DMS79 (cell line): ENCODE measurements at places on chromosomes 5 and 9.

DNA sequence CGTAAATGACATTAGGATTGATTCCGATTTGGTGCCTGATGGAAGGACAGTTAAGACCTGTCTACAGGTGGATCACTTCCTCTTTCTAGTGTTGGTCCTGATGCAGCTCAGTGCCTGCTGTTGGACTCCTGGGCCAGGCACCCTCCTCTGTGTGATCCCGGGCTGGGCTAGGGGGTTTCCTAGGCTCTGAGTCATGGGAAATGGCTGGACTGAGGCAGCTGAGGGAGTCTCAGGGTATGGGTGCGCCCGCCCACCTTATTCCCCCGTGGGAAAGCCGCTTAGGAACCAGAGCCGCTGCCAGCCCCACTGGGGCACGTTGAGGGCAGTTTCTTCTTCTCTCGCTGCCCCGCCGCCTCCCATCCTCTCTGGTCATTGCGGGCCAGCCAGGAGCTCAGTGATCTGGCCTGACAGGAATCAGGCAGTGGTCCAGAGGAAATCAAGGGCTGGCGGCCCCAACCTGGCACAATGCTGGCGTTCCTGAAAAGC is 12.9 kb downstream of the TCF7 start:
- no peak for DNase-seq

- DNase-seq = no peak
These were observed 97.8 kb downstream of the PLK2 start for GRCh38 chr5:58362135-58362534.

DNA sequence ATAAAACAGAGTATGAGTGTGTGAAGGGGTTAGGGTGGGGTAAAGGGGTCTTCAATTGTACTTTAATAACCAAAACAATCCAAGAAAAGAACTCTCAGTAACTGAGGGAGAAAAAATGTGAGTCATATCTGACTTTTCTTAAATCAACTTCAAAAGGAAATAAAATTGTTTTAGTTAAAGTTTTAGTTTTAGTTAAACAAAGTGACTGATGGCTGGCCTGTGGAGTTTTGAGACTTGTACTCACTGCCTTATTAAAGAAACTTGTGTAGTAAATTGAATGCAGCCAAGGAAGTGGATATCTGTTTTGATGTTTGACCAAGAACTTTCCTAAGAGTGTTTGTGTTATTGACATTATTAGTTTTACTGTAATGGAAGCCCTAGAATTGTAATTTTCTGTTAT is 2032.6 kb downstream of the MAT2B start:
- no peak for DNase-seq

DNA sequence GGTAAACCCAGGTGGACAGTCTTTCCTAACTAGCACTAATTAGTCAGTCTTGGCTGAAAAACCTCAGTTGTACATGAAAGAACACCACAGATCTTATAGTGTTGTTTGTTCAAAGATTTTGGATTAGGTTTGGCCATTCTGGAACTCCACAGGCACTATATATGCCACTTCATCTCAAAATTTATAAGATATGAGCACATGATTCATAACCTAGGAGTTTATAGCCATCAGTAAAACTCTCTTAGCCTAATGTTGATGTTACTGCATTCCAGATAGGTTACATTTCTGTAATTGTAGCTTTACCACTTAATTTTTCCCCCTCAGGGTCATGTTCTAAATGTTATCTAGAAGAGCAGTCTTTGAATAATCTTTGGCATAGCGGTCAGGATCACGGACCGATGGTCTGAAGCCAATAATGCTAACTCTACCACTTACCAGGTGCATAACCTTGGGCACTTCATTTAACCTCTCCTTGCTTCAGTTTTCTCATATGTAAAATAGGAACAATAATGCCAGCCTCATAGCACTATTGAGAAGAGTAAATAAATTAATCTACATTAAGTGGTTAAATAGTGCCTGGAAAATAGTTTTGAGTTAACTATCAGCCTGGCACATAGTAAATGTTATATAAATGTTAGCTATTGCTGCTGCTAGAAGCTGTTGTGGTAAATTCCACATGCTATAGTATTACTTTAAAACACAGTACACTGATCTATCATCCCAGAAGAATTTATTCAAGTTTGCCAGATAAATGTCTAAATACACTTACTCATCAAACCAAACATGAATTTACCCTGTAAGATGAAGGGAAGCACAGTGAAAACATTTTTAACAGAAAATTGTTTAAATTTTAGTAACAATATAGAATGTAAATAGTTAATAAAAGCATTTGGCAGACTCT is 743.9 kb downstream of the NR2F1-AS1 start:
- DNase-seq = no peak

DNA sequence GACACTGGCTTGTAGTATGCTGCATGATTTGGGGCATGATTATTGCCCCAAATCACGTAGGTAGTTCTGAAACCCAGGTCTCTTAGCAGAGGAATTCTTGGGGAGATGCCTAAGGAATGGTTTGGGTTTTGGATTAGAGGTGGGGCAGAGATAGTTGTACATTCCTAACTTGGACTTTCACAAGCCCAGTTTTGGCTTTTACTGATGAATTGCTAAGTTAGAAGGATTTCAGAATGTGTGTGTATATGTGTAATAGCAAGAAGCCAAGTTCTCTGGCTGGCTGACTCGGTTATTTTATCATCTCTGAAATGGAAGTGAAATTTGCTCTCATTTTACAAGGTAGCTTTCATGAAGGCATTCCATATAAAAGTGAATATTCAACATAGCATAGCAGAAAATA is 23.8 kb upstream of the ZNF131 start:
- DNase-seq = no peak

- peak; percentile 93 for DNase-seq
These were observed 14.6 kb downstream of the FOXD1 start for GRCh38 chr5:73433982-73434342.

GRCh38 chr9:114820776-114821501 is 15.1 kb upstream of the TNFSF15 start:
- no peak for DNase-seq

DNA sequence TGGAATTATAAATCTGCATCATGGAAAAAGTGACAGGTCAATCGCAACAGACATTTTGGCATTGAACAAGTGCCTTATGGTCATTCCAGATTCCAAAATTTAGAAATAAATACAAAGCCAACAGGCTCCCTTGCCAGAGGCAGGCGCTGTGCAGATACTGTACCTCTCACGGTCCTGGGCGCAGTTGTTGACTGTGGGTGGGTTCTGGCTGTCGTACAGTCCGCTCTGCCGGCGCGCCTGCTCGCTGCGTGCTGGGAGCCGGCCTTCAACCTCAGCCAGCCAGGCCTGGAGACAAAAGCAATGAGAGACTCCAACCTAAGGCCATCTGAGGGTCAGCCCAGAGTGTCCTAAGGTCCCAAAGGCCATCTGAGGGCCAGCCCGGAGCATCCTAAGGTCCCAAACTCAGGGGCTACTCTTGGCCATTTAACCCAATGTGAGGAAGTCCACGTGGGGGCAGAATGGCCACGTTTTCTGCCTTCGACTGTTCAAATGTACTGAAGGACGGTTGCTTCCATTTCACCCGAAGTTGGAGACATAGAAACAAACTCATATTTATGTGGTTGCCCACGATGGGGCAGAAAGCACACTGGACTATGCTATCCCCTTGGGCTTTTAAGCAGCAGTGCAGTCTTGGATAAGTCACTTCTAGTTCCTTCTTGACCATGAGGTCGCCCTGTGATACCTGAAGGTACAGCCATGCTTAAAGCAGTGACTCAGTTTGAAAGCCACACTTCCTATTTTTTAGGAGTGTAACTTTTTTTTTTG is 65.2 kb downstream of the USP20 start:
- DNase-seq = no peak

- no peak for DNase-seq
These were observed 93.6 kb upstream of the PITX1 start for GRCh38 chr5:135127439-135128240.

GRCh38 chr5:72503888-72504491 is 3.2 kb downstream of the ZNF366 start:
- no peak for DNase-seq

DNA sequence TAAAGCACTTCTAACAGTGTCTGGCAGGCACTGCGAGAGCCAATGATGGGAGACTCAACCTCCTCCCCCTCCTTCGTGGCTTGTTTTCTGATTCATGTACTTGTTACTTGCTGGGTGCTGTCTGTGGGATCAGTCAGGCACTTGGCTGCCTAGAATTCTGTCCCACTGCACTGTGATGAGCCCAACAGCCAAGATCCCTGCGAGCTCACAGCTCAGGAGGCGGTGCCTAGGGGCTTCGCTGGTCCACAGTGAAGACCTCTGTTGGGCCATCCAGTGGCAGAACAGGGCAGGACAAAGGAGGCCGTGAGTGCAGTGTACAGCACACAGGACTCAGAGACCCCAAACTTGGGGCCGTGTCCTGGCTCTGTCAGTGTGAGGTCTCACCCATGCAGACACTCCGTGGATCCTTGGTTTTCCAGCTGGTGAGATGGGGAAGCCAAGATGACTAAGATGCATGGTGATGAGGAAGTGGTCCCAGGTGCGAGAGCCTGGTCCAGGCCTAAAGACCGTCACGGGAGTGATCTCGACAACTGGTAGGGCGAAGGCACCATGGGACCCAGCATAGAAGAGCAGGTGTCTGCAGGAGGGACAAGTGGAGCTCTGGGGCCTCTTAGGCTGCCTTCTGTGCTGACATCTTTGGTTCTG is 19.5 kb downstream of the MYMK start:
- no peak for DNase-seq

DNA sequence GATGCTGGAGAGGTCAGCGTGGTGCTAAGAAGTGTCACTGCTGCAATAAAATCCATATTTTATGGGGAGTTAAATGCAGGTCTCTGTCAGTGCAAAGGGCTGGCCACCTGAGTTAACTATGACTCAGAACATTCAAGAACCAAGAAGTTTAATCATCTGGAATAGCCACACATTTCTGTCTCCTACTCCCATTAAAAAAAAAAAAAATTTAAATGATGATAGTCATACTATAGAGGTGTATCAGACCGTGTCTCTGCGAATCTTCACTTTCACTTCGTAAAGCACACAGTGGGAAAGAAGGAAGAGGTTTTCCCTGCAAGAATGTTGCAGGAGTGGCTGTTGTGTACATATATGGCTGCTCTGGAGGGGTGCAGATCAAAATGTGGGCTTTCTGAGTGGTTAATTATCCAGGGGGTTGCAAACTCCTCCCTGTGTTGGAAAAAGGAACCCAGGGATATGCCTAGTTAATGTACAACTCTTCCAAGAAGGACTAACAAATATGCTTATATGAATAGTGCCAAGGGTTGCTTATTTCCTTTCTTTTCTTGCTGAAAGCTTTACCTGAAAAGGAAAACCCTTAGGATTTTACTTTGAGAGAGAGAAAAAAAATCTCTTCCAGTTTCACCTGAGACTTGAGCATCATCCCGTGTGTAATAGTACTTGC is 1.5 kb downstream of the CDH6 start:
- DNase-seq = no peak

GRCh38 chr9:75591972-75592371 is 298.5 kb upstream of the PCSK5 start:
- no peak for DNase-seq

- no peak for DNase-seq
These were observed 347.5 kb upstream of the DAB2 start for GRCh38 chr5:39772307-39772706.

DNA sequence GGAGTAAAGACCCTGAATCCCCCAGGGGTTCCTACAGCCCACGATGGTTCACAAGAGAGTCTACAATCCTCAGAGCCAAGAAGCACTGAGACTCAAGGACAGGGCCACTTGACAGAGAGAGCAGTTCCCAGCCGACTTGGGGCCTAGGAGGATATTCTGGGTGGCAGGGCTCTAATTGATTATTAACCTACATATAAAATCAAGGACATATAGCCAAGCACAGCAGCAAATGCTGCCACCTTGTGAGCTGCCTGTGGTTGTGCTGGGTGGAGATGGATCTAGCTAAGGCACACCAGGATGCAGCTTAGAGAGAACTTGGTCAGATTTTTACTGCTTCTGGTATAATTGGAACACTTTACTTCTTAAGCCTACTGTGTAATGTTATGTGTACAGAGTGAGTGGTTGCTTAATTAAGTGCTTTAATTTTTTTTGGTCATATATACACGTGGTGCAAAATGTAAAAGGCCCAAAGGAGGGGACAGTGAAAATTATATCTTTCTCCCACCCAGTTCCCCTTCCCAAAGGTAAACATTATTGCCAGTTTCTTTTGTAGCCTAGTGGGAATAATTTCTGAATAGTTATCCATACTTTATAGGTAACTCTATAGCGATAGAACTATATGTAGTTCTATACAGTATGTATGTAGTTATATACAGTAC is 78.8 kb downstream of the F2RL2 start:
- DNase-seq = no peak

GRCh38 chr5:2696156-2696807 is 55.2 kb downstream of the IRX2 start:
- DNase-seq = no peak

GRCh38 chr5:17766031-17766430 is 131.8 kb downstream of the TAF11L14 start:
- DNase-seq = no peak

- no peak for DNase-seq
These were observed 12.6 kb downstream of the LMBRD2 start for GRCh38 chr5:36138900-36139683.

GRCh38 chr9:99820685-99821395 is 845 bp upstream of the NR4A3 start:
- peak; percentile 13 for DNase-seq

- no peak for DNase-seq
These were observed 50.4 kb downstream of the MAST4 start for GRCh38 chr5:66646570-66646969.

GRCh38 chr5:51203598-51203997 is 179.7 kb upstream of the ISL1 start:
- DNase-seq = no peak

DNA sequence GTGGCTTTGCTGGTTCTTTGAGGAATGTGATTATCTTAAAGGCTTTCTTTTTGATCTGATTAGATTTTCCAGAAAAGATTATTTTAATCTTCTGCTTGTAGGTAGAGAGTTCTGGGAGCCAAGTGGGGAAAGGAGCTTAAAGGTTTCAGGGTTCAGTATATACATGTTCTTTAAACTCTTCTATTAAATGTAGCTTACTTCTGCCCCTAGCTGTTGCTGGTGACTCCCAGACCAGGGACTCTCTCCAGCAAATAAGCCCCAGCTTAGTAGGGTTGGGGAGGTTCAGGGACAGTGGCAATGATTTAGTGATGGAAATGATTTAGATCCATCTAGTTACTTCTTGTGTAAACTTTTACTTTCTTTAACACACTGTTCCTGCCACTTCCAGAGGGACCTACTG is 72.2 kb downstream of the SLC12A2 start:
- no peak for DNase-seq
